RPMI8226 (cell line): ENCODE measurements at places on chromosomes 4 and X.
A peak's percentile ranks its signal among the peaks of the same experiment; 100 is the strongest.

DNA sequence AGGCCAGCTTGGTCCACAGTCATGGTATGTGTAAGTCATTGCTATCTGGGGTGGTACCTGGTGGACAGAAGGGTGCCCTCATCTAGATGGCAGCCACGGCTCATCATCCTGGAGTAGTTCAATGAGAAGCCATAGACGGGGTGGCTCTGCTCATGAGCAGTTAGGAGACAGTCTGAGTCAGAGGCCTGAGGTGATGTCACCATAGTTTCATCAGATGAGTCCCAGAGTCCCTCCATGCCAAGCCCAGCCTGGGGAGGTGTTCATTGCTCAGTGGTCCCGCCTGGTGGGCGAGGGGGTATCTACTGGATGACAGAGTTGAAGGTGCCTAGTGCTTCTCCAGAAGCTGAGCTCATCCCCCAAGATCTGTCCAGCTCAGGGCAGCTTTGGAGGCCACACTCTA lies 49.8 kb downstream of the DLG3 start:
- DNase-seq: no peak

- DNase-seq: no peak
These were observed 70.2 kb upstream of the MAGEB2 start for GRCh38 chrX:30144971-30145731.

- DNase-seq: no peak
These were observed 75.7 kb downstream of the GAB1 start for GRCh38 chr4:143412420-143412758.

- peak; percentile 55 for DNase-seq
These were observed 173.9 kb downstream of the SCFD2 start for GRCh38 chr4:53191997-53192396.

GRCh38 chr4:125316791-125317524 lies 2.2 kb downstream of the FAT4 start:
- DNase-seq: no peak

GRCh38 chr4:44651425-44651824 lies at the start of gene YIPF7:
Gene YIPF7, minus strand, starts transcription at chr4:44651625. Its CDS starts 1,525 bp downstream, at chr4:44650100.
- no peak for DNase-seq

- DNase-seq: no peak
These were observed 8.3 kb upstream of the TLR8 start for GRCh38 chrX:12898073-12898472.

DNA sequence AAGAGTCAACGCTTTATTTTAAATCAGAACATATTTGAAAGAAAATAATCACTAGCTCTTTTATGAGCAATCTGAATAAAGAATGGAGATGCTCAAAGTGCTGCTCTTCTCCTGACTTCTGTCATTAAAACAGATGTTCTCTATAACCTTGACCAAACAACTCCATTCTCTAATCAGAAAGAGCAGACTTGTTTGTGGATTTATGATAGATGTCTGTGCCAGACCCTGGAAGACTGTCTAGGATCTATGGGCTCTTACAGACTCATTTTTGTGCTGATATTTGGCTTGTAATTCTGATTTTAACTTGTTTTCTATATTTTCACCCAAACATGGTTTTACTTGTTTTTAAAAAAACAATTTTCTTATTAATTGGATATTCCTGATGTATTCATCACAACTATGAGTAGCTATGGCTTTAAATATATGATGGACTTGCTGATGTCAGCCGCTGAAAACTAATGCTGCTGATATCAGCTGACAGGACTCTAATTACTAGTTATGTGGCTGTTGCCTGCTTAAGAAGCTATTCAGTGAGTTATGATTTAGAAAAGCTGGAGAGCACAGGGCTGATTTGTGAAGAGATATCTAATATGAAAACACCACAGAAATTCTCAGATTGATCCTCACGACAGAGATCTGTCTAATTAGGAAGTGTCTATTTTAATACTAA lies 31.6 kb upstream of the MAML3 start:
- DNase-seq: no peak

DNA sequence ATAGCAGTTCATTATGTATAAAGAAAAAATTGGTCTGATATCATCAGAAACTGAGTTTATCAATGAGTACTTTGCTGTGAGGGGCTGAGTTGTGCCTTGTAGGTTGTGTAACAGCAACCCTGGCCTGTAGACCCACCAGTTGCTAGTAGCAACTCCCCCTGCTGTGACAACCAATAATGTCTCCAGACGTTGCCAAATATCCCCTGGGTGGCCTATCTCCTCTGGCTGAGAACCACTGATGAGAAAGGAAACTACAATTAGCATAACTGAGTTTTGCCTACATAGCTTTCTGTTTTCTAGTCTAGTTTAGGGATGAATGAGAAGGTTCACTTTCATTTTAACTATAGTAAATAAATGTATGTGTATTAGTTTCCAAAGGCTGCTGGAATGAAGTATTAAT lies 234.1 kb downstream of the CPE start:
- DNase-seq: no peak

GRCh38 chrX:124035657-124036056 lies 74.2 kb downstream of the STAG2 start:
- no peak for DNase-seq

GRCh38 chr4:47882228-47882627 lies 32.2 kb downstream of the NFXL1 start:
- no peak for DNase-seq

DNA sequence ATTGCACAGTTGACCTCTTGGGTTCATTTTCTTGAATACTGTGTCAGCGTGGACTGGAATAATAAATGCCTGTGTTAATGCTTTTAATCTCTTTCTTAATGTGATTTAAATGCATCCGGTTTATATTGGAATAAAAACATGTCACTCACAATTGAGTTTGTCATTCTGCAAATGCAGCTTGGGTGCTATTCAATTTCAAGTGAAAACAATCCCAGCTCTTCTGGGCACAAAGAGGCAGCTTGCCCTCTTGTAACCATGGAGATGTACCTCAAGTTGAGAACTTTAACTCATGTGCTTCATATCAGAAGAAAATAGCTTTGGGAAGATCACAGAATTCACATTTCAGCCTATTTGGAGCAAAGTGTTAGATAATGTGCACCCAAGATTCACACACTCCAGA lies 355.7 kb upstream of the GNPDA2 start:
- DNase-seq: no peak

GRCh38 chr4:83723609-83724008 lies 187.7 kb downstream of the GPAT3 start:
- DNase-seq: peak; percentile 65

- no peak for DNase-seq
These were observed 1.9 kb downstream of the ARHGAP6 start for GRCh38 chrX:11663875-11664210.

- DNase-seq: no peak
These were observed 36.0 kb downstream of the RTL9 start for GRCh38 chrX:110394651-110395050.

GRCh38 chrX:12767856-12768255 lies 23.4 kb upstream of the PRPS2 start:
- DNase-seq: no peak

DNA sequence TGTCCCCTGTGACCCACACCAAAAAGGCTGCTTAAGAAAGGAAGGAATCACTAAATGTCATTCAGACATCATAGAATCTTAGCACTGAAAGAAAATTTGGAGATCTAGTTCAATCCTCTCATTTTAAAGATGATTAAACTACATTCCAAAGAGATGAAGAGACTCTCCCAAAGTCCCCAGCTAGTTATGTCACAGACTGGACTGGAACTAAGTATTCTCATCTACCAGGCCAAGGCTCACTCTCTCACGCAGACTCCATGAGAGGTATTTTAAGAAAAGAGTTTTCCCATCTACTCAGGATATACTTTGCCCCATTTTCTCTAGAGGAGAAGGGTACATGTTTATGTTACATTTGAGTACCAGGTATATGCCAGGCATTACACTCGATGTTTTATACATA lies 6.9 kb downstream of the FABP2 start:
- no peak for DNase-seq

GRCh38 chr4:152817331-152817730 lies 37.6 kb downstream of the ARFIP1 start:
- no peak for DNase-seq

DNA sequence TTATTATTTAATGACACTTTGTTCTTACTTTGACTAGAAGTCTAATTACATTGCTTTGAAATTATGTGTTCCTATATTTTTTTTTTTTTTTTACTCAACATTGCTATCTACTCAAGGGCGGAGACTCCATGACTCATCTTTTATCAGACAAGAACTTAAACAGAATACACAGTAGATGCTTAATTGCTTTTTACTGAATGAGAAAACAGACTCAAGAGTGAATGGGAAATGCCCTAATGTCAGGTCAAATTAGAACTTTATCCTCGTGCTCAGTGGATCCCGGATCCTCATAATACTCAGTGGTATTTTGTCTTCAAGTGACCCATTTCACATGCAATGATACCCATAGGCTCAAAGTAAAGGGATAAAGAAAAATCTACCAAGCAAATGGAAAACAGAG lies 954.5 kb upstream of the IGFBP7 start:
- DNase-seq: no peak

GRCh38 chr4:102308032-102308799 lies 37.1 kb downstream of the SLC39A8 start:
- no peak for DNase-seq

DNA sequence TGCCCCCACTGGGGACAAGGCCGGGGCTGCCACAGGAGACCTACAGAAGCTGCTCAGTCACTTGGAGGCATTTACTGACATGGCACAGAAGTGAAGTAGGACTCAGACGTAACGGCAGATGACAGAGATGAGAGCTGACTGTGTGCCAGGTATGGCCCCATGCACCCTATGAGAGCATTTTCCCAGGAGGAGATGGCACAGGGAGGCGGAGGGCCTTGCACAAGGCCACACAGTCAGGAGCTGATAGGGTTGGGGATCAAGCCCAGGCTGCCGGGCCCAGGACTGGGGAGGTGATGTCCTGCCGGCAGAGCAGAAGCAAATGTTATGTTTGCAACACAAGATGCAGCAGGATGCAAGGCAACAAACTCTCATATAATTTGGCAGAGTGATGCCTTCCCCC lies 34.1 kb downstream of the NAT8L start:
- DNase-seq: no peak

DNA sequence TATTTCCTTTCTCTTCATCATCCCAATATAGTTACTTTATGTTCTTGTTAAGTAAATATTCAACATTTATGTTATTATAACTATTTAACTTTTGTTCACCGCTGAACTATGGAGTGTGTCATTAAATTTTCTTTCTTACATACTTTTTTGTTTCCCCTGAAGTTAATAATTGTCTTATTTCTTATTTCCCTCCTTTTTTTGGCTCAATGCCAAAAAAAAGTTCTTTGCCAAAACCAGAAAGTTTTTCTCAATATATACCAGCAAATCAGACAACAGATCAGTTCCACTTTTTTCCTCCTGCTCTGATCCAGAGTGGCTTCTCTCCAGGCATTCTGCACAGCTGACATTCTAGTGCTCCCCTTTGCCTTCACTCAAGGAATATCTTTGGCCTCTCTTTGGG lies 187.0 kb upstream of the PPARGC1A start:
- DNase-seq: no peak

GRCh38 chr4:176949029-176949428 lies 156.3 kb upstream of the VEGFC start:
- no peak for DNase-seq

DNA sequence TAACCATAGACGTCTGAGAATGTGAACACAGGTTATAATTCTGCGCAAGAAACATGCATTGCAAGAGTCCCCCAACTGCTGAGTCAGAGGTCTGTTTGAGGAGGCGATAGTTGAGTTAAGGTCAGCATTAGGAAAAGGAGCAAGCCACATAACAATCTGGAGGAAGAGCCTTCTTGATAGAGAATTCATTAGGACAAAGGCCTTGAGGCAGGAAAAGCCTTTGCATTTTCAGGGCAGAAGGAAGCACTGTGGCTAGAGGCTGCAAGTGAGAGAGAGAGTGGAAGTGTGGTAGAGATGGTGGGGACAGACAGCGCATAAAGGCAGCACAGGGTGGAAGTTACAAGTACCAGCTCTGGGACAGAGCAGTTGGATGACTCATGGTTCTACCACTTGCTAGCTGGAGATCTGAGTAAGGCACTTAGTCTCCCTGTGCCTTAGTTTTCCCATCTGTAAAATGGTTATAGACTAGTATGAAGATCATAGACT lies 125.8 kb upstream of the LNX1 start:
- no peak for DNase-seq

DNA sequence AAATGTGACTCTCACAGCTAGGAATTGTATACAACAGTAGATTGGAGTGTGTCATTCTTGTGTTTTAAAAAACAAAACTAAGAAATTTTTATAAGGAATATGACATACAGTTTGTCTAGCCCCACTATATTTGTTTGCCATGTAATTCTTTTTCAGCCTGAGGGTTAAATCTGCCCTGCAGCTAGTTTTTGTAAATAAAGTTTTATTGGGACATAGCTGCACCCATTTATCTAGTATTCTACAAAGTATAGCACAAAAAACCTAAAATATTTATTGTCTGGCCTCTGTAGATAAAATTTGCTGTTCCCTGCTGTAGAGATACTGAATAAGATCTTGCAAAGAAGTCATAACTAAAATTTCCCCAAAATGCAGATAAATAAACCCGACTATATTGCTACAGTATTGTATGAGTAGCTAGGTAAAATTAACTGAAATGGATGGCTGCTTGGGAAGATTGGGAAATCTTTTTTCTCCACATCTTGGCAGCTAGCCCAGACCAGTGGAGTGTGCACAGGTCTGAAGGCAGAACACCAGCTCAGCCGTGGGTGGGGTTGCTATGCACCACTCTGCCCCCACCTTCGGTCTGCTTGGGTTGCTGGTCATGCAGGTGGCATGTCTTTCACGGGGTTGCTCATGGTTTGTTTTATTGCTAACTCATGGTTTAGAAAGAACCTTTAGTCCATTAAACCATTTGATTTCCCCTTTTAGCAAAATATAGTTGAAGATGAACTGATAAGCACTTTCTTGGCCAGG lies 127.9 kb downstream of the KLHL8 start:
- DNase-seq: peak; percentile 22

GRCh38 chr4:161148051-161148450 lies 1015.7 kb downstream of the FSTL5 start:
- DNase-seq: no peak

DNA sequence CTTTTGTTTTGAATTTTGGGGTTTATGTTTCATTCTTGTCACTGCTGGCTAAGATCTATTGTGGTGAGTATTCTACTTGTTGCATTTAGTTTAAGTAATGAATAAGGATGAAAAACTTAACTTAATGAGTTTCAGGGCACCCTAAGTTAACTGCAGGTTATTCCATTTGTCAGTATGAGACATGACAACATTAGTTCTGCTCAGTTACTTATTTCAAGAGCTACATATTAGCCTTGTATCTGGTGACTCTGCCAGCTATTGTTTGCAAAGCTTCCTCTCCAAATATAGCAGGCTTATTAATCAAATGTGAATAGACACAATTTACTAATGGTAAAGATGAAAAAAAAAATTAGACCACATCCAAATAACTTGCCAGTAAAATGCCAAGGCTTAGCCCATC lies 567.1 kb downstream of the IL15 start:
- DNase-seq: no peak

GRCh38 chr4:54224996-54225597 lies 4.0 kb upstream of the PDGFRA start:
- no peak for DNase-seq
